Suprapubic skin (tissue), 4 donors: ENCODE measurements at places on chromosomes 3 and 15. TPM values are rescaled to one million over a fixed set of nuclear protein-coding genes. Genes with fewer than 3 reads are reported as not detected.
A peak's percentile ranks its signal among the peaks of the same experiment; 100 is the strongest.

GRCh38 chr3:159792070-159792469, 196.6 kb upstream of the IL12A start:
- no peak overlapping the region for H3K4me3 ChIP-seq
- no peak overlapping the region for H3K27ac ChIP-seq
- peaks cover 27% of the 10 kb centered on the region for H3K4me1 ChIP-seq
- no peaks in the 10 kb centered on the region for H3K27me3 ChIP-seq

GRCh38 chr3:111585217-111585616, 9.9 kb downstream of the ZBED2 start:
- H3K4me3 ChIP-seq, result no peak overlapping the region
- no peak overlapping the region for H3K27ac ChIP-seq
- no peaks in the 10 kb centered on the region for H3K36me3 ChIP-seq
- peaks cover 7% of the 10 kb centered on the region for H3K4me1 ChIP-seq

DNA sequence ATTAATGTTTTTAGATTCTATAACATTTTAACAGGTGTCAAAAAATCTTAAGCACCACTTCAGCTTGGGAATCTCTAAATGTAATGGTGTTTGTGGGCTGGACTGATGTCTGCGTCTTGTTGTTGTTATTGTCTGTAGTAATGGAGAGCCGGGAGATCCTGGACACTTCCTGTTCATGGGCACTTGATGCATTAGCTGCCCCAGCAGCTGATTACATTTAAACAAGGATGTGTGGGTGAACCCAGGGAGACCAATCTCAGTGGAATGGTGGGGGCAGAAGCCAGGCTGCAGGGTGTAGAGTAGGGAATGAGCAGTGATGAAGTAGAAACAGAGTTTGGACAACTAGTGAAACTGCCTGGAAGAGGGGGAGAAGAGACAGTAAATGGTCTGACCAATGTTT, 7.8 kb downstream of the CCR5AS start:
- no peak for DNase-seq
- no peaks in the 10 kb centered on the region for H3K36me3 ChIP-seq
- H3K27ac ChIP-seq, result no peak overlapping the region
- no peaks in the 10 kb centered on the region for H3K27me3 ChIP-seq
- H3K4me1 ChIP-seq, result no peaks in the 10 kb centered on the region

GRCh38 chr15:90419738-90420406, 31.8 kb downstream of the IQGAP1 start:
- H3K4me3 ChIP-seq, result no peak overlapping the region
- H3K27ac ChIP-seq, result peak overlapping the region; percentile 71
- no peaks in the 10 kb centered on the region for H3K27me3 ChIP-seq

- H3K36me3 ChIP-seq, result no peaks in the 10 kb centered on the region
- no peak for DNase-seq
- H3K27ac ChIP-seq, result no peak overlapping the region
- no peak overlapping the region for H3K4me3 ChIP-seq
- H3K27me3 ChIP-seq, result no peaks in the 10 kb centered on the region
These were observed 211.6 kb downstream of the MAGI1 start for GRCh38 chr3:65827076-65827475.

- no peaks in the 10 kb centered on the region for H3K27me3 ChIP-seq
- DNase-seq, result no peak
- peaks cover 5% of the 10 kb centered on the region for H3K4me1 ChIP-seq
- H3K36me3 ChIP-seq, result no peaks in the 10 kb centered on the region
- H3K27ac ChIP-seq, result no peak overlapping the region
These were observed 98.6 kb downstream of the MYRIP start for GRCh38 chr3:39907981-39908380.

GRCh38 chr3:127384717-127385539, 97.1 kb upstream of the PRR20G start:
- H3K36me3 ChIP-seq, result no peaks in the 10 kb centered on the region
- H3K4me3 ChIP-seq, result no peak overlapping the region
- DNase-seq, result peak; percentile 80
- H3K27me3 ChIP-seq, result peaks cover 35% of the 10 kb centered on the region

DNA sequence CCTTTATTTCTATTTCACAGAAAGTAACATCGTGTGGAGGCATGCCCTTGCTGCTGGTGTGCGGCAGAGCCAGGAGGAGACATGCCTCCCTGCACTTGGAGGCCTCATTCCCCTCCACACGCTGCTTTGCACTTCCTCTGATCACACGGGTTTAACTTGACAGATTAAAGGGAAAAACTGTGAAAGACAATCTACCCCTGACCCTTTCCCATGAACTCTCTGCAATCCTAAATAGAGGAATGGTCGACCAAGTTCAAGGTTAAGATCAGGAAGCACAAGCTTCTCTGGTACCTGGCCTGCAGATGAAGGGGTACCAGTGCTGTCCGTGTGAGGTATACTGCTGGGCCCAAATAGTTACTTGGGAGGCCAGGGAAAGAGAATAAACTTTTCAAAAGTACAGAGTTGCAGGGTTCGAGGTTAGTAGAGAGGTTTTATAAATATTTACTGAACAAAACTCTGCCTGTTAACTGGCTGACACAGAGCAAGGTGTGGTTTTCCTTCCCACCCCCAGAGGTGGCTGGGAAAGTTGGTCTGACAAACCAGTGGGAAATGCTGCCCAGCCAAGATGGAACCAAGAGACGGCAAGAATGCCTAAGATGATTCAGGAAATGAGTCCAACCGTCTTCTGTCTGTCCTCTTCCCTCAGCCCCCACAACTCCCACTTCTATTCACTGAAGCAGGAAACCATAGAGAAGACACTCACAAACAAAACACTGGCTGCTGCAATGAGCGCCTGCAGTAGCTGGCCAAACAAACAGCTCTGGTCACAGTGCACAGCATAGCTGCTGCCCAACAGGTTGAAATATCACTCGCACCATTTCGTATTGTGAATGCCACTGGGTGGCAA, 79.6 kb downstream of the IGF2BP2 start:
- no peak overlapping the region for H3K4me3 ChIP-seq
- no peak overlapping the region for H3K27ac ChIP-seq
- H3K4me1 ChIP-seq, result peaks cover 21% of the 10 kb centered on the region
- H3K36me3 ChIP-seq, result no peaks in the 10 kb centered on the region
- no peak for DNase-seq

DNA sequence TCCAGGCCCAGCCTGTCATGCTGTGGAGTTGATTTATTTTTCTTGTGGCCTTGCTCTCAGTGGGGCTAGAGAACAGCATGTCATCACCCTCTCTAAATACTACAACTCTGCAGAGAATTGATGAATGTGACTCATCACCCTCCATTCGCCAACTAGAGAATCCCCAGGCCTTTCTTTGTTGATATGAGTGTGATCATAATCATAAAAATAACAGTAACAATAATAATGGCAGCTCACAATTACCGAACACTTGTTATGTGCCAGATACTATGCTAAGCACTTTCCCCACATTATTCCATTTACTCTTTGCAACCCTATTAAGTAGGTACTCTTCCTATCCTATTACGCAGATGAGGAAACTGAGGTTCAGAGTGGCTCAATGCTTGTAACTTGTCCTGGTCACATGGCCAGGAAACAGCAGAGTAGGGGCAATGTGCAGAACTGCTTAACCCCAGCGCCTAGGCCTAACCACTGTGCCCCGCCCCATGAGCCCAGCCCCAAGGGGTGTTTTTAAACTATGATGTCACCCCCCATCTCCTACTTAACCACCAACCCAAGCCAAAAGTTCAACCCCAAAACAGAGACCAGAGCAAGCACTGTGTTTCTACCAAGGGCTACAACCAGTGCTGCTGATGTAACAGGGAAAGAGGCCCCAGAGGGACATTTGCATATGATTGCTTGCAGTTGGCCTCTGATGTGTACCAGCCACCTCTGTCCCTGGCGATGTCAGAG, 104.5 kb downstream of the ADCY5 start:
- H3K27me3 ChIP-seq, result peaks cover 4% of the 10 kb centered on the region
- no peak for DNase-seq
- no peak overlapping the region for H3K27ac ChIP-seq
- H3K4me3 ChIP-seq, result no peak overlapping the region
- no peaks in the 10 kb centered on the region for H3K4me1 ChIP-seq

GRCh38 chr15:69916169-69916785, 181.4 kb downstream of the TLE3 start:
- H3K36me3 ChIP-seq, result no peaks in the 10 kb centered on the region
- H3K27me3 ChIP-seq, result peaks cover 5% of the 10 kb centered on the region
- no peaks in the 10 kb centered on the region for H3K4me1 ChIP-seq
- no peak for DNase-seq

DNA sequence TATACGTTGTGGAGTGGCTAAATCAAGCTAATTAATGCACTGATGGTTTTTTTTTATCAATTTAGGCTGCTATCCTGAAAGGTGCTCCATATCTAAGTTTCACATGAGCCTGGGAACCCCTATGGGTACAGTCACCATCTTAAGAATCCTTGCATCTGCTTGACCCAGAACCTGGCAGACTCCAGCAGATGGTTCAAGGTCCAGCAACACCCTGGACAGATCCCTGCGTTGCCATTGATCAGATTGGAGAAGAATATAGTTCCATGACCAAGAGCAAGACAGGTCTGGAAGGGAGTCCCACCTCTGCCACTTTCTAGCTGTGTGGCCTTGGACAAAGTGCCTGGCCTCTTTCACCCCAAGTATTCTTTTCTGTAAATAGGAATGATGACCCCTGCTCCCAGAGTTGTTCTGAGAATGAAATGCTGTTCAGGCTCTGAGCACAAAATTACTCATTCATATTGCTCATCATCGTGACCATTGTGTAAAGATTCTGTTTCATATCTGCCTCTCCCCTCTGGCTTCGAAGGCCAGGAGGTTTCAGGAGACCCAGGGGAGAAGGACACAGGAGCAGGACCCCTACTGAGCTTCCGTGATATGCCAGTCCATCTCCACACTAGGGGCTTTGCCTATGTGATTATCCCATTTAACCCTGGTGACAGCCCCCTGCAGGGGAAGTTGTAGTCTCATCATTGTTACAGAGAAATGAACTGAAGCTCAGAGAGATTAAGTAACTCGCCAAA, 30.0 kb upstream of the TSEN2 start:
- H3K4me3 ChIP-seq, result no peak overlapping the region
- peak; percentile 8 for DNase-seq
- H3K27me3 ChIP-seq, result peaks cover 5% of the 10 kb centered on the region
- no peaks in the 10 kb centered on the region for H3K4me1 ChIP-seq
- H3K27ac ChIP-seq, result no peak overlapping the region

DNA sequence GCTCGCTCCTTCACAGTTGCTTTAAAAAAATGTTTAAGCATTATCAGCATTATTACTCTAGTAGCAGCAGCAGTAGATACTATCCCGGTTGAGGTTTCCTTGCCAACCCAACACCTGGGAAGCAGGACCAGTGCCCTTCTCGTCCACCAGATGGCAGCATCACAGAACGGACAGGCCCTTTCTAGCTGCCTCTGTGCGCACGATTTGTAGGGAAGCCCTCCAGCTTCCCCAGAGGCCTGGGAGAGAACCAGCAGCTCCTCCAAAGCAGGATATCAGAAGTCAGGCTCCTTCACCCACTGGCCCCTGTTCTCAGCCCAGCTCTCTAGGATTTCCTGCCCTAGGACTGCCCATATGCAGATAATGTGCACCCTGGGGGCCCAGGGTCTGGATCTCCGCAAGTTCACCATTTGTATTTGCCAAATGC, 16.8 kb upstream of the ESYT3 start:
- peak; percentile 80 for DNase-seq
- no peak overlapping the region for H3K4me3 ChIP-seq
- H3K4me1 ChIP-seq, result peaks cover 3% of the 10 kb centered on the region

DNA sequence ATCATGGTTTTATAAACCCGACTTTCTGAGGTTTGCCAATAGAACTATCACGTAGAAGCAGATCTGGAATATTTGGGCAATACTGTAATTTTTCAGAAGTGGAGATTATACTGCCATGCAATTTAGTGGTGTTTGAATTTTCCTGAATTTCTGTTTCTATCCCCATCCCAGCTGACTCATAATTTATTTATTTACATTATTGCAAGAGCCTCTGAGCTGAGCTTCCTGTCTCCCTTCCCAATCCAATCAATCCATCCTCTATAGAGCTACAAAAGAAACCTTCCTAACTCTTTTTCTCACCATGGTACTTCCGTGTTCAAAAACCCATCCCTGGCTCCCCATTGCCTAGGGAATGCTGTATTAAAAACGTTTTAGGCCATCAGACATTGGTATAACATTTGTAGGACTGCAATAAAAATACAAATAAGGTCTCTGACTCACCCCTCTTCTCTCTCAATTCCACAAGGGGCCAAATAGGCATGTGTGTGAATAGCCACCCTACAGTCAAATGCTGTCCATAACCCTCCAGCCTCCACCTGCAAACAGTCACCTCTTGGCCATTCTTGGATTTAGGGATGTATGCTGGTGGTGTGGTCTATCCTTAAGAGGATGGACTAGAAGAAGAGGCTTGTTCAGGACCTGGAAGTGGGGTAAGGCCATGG, 190.7 kb downstream of the CD47 start:
- H3K4me1 ChIP-seq, result no peaks in the 10 kb centered on the region

DNA sequence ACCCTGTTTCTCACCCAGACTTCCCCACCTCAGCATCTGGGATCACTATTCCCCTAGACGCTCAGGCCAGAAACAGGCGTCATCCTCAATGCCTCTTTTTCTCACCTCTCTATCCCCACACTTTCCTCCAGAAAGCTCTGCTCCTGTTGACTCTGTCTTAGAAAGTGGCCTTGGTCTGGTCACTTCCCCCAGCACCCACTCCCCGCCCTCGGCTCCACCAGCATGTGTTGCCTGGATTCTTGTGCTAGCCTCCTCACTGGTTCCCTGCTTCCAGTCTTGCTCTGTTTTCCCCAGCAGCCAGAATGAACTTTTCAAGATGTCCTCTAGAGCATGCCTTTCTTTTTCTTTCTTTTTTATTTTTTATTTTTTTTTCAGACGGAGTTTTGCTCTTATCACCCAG, 39.7 kb upstream of the ESYT3 start:
- H3K27ac ChIP-seq, result no peak overlapping the region
- no peaks in the 10 kb centered on the region for H3K36me3 ChIP-seq
- H3K4me1 ChIP-seq, result peaks cover 11% of the 10 kb centered on the region
- DNase-seq, result peak; percentile 50

- no peaks in the 10 kb centered on the region for H3K36me3 ChIP-seq
- H3K4me1 ChIP-seq, result peaks cover 13% of the 10 kb centered on the region
- no peak overlapping the region for H3K27ac ChIP-seq
- no peak overlapping the region for H3K4me3 ChIP-seq
- no peak for DNase-seq
These were observed 5.5 kb upstream of the NTRK3 start for GRCh38 chr15:88262064-88262463.

GRCh38 chr3:103617961-103618360, 1183.1 kb downstream of the ZPLD1 start:
- no peak for DNase-seq
- no peaks in the 10 kb centered on the region for H3K27me3 ChIP-seq
- H3K4me1 ChIP-seq, result no peaks in the 10 kb centered on the region
- H3K36me3 ChIP-seq, result no peaks in the 10 kb centered on the region

The PTPRG gene
- total RNA-seq, result 18.5 TPM

The ELP6 gene
- total RNA-seq, result 16.2 TPM

The CPNE9 gene
- total RNA-seq, result 0.49 TPM

The GABRG3 gene
- total RNA-seq, result not detected
